Cerebellar cortex (tissue), 1 donor: ENCODE measurements at places on chromosomes 11 and 22.
A peak's percentile ranks its signal among the peaks of the same experiment; 100 is the strongest.

- DNase-seq, result no peak
Measured at GRCh38 chr11:32772731-32773130, 21.7 kb downstream of the CCDC73 start.

DNA sequence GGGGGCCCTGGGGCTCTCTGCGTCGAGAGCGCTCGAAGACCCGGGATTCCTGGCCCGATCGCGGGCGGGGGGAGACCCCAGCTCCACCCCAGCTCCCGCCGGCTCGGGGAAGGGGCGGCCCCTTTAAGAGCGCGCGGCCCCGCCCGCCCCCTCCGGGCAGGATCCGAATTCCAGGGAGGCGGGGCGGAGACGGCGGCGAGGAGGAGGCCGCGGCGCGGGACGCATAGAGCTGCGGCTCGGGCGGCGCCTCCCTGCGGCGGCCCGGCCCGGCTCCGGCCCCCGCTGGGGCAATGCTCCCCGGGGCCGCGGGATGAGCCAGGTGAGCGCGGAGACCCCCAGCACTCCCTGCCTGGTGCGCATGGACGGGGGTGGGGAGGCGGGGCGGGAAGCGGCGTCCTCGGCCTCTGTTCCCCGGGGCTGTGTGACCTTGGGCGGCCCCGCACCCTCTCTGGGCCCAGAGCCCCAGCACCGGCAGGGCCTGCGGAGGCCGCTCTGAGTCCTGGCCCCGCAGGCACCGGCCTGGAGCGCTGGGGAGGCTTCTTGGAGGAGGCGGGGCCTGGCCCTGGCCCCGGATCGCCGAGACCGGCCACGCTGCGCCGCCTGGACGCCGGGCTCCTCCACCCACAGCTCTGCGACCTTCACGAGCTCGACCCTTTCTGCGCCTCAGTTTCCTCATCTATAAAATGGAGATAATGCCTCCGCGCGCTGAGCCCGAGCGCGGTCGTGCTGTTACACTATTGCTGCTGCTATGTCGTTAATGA is 565 bp downstream of the GAS2L1 start:
- peak; percentile 73 for DNase-seq

DNA sequence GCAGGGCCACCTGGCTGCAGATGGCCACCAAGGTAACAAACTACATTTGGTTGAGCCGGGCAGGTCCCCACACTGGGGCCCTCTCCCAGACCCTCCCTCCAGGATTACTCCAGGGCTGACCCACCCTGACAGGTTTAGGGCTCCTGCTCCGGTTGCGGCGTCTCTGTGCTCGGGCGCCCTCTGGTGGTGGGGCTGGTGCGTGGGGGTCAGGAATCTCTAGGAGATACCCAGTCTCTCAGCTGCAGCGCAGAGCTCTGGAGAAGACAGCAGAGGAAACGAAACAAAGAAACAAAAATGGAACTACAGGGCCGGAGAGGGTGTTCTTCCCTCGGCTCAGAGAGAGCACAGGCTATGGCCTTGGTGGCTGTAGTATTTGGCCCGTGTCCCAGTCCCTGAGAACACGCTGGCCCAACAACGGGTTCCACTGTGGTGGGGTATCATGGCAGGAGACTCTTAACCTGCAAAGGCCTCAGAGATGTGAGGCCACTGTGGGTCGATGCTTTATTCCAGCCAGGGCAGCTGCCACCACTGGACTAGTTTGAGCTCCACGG is 2.4 kb downstream of the C11orf96 start:
- peak; percentile 32 for DNase-seq

DNA sequence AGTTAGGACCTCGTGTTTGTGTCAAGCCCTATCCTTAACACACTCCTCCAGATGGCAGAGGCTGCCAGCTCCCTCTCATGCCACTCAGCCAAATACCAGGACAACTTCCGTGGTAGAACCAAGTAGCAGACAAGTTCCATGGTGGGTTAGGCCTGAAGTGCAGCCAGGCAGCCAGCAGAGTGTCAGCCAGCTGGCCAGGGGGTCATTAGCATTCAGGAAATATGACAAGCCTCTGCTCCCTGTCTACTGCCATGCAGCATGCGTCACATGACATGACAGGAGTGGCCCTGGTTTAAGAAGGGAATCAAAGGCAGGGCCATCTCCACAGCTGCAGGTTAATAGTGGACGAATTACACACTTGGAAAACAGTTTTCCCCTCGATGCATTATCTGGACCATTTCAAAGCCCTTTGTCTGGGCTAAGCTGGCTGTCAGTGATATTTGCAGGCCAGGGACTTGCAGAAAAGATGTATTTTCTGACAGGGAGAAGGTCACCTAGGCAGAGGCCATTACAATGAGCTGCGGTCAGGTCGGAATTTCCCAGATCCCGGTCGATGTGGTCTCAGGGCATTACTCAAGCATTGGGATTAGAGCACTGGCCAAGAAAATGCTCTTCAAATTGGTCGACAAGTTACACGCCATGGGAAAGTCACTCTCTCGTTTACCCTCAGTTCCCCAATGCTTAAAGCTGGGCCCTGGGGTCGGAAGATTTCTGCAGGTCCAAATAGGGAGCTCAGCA is 461.7 kb upstream of the CADM1 start:
- DNase-seq, result no peak

DNA sequence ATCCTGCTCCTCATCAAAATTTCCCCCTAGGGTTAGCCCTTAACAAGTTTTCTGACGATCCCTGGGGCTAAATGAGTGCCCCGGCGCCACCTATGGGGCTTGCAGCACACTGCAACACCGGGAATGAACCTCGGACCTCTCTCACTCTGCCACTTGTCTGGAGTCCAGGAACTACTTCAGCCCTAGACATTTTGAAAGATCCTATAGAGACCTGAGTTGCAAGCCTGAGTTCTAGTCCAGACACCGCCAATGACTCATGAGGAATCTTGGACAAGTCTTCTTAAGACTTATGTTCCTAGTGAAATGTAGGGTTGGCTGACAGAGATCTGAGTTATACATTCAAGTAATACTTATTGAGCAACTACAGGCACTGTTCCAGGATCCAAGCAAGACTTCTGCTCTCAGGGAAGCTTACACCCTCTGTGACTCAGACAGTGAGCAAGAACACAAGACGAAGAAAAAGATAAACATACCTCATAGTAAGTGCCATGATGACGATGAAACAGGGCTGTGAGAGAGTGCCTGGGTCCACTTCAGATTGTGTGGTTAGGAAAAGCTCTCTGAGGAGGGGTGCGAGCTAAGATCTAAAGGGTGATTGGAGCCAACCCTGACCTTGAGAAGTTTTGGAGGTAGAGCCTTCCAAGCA is 10.2 kb upstream of the STK33 start:
- DNase-seq, result peak; percentile 33

DNA sequence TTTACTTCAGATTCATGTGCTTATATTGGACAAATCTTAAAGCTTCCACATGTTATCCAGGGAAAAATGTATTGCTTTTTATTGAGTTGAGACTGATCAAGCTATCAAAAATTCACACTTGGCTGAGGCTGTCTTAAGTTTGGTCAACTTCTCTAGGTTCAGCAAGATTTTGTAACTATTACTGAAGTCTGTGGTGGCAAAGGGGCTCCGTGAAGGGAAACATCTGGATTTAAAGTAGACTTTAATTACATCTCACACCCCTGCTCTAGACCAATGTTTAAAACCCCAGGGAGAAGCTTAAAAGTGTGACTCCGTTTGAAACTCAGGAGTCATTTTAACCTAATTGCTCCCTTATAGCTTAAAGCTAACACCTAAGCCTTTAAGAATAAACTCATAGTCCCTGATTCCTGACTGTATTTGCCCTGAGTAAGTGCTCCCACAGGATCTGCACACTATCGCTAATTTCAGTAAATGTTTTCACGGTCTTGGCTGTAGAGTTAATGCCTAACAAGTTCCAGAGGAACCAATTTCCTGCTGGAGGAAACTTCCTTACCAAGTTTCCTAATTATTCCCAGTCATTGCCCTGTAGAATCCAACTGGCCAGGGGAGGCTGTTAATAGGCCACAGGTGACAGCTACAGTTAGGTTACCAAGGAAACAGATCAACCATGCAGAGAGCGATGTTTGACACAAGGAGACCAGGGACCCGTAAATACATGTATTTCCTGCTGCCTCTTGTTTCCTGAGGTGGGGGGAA is 40.5 kb downstream of the OR10A6 start:
- peak; percentile 90 for DNase-seq

- no peak for DNase-seq
Measured at GRCh38 chr11:57164317-57164716, 17.4 kb upstream of the LRRC55 start.

DNA sequence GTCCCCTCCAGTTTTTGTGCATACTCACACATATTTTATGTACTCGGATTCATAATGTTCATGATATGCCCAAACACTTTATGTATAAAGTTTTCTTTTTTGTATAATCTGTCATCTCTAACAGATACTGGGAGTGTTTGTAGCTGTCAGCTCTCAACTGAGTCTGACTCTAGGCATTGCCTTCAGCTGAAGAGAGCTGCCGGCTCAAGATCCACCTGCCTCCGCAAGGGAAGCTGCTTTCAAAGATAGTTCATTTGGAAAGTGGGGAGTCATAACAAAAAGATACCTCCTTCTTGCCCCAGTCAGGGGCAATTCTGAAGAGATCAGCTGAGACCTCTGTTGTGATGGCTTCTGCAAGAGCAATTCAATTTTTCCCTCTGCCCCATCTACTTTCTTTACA is 58.9 kb downstream of the GUCY1A2 start:
- DNase-seq, result no peak

GRCh38 chr11:121391914-121392313 is 60.2 kb upstream of the SORL1 start:
- DNase-seq, result peak; percentile 12

DNA sequence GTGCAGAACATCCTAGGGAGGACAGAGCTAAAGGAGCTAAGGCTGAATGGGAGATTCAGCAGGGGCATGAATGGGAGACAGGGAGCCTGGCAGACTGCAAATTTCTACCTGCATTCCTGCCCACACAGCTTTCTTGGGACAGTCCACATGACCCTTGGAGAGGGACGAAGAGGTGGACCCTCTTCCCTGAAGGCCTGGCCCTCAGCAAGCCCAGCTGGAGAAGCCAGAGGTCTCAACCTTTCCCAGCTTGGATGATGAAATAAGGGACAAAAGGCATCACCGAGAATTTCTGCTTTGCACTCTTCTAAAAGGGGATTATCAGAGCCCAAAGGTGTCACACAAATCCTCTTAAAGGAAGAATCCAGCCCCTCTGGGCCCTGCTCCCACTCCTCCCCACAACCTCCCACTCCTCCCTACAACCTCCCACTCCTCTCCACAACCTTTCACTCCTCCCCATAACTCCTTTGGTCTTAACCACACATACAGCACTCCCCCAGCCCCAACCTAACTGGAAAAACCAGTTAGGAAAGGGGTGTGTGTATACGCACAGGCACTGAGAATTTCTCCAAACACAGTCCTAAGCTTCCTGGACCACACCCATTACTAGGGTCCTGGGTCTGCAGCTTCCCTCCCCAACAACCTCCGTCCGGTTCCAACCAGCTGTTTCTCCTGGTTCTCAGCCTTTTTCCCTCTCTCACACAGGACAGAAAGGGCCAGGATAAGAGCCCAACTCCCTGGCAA is 38.4 kb downstream of the RPL27A start:
- DNase-seq, result no peak

GRCh38 chr22:17199003-17199731 is 20.1 kb downstream of the ADA2 start:
- peak; percentile 56 for DNase-seq

DNA sequence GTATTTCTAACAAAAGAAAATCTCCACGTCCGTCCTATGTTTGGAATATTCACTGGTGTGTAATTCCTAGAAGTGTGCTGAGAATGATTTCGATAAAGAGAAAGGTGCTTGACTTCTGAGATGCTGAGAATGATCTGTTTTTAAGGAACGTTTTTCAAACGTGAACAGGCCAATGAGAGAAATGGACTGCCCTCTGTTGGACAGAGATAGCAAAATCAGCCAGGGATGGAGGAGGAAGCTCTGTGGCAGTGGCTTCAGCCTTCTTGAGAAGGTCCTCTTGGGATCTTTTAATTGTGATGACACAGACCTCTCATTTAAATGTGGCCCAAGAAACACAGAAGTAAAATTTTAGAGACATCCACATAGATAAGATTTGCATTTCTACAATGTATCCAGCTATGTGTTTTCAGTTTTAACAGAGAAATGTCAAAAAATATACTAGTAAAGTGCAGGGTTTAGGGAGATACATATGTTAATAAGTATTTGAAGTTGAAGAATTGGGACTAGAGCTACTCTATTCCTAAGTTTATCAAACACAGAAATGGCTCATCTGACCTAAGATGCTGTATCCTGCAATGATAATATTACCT is 84.0 kb upstream of the RCN1 start:
- peak; percentile 85 for DNase-seq

DNA sequence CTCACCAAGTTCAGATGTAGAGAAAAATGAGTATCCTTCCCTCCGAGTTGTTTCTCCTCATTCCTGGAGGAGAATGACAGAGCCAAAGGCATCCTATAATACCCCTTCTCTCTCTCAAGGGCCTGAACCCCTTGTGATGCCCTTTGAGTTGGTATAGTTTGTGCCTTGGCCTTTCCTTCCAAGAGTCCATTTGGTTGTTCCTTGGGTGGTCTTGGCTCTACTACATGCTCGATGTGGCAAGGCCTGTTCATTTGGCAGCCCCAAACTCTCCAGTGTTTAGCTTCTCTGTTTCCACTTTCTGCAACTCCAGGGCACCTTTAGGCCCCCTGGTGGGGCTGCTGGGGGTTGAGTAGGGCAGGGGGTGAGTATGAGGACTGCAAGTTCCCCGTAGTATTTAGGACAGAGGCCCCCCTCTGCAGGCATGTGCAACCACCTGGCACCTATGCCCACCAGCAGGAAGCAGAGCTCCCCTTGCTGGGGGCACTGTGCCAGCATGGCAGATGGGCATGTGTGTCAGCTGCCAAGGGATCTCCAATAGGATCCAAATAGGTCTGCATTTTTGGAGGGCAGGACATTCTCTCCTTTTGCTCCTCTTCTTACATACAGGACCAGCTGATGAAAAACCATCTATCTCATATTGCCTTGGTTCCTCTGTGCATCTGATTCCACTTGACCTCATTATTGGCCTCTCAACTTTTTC is 217.2 kb upstream of the CADM1 start:
- DNase-seq, result peak; percentile 96

DNA sequence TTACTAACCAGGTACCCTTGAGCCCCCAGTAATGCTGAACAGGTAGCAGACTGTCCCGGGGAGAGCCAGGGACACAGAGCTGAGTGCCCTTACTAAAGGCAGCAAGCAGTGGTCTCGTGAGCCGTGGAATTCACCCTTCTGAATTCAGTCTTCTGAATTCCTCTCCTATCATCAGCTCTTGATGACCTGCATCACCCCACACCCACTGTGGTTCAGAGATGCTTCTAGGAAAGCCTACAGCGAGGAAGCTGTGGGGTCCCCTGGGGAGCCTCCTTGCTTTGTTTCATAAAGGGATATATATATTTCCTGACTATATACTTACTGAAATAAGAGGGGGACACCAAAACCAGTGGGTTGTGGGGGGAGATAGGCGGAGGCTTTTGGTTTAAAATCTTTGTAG is 2.6 kb downstream of the SPATA19 start:
- DNase-seq, result no peak

- no peak for DNase-seq
Measured at GRCh38 chr11:33606762-33607161, 93.9 kb downstream of the C11orf91 start.

DNA sequence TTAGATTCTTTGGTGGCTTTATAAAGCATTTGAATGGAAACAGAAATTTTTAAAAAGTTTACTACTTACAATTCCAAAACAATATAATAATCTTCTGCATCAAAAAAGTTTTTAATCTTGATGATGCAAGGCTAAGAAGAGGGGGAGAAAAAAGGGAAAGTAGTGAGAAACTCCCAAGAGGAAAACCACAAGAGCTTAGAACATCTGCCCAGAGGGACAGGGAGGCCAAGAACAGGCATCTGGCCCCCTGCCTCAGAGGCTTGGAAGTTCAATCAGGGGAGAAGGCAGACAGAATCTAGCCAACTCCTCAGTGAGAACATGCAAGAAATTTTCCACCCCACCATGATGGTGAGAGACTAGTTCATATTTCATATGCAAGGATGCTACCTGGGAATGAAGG is 23.8 kb upstream of the TTC28 start:
- no peak for DNase-seq
